ENCODE measurements at places on chromosomes 5 and 9.

- no peak for DNase-seq
These were observed at the start of gene PHF19 for GRCh38 chr9:120876842-120877240. PHF19 (minus strand) TSS chr9:120877188; CDS start chr9:120874741, 2,447 bp downstream.

DNA sequence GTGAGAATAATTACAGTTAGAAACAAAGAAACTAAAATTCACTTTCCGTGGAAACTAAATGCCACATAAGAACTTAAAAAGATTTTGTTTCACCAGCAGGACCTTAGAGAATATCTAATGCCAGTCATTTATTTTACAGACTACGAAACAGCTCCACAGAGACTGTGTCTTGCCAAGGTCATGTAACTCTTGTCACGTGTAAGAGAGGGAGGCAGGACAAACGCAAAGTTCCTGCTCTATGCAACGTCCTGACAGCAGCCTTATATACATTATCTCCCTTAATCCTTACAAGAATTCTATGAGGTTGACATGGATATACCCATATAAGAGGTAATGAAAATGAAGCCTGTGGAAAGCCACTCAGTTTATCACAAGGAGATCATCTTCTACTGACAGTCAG is 39.4 kb downstream of the CTNNAL1 start:
- DNase-seq, result no peak

DNA sequence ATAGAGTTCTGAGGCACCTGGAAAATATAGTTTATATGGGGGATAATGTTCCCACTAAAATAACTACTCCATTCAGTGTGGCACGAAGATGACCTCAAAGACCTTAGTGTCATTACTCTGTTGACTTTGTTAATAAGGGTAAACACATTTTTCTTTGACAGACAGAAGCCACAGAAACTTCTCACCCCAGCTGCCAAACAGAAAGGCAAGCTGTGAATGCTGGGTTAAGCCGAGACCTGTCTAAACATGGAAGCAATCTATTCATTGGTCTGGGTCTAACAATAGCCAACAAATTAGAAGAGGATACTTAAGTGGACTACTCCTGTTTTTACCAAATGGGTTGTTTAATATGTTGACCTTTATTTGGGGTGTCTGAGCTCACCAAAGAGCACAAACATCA is 171.4 kb downstream of the TLE1 start:
- DNase-seq, result no peak

- DNase-seq, result no peak
These were observed 80.2 kb downstream of the TMC1 start for GRCh38 chr9:72601615-72602014.

GRCh38 chr9:132745756-132746709 is 75.8 kb downstream of the GTF3C4 start:
- no peak for DNase-seq

DNA sequence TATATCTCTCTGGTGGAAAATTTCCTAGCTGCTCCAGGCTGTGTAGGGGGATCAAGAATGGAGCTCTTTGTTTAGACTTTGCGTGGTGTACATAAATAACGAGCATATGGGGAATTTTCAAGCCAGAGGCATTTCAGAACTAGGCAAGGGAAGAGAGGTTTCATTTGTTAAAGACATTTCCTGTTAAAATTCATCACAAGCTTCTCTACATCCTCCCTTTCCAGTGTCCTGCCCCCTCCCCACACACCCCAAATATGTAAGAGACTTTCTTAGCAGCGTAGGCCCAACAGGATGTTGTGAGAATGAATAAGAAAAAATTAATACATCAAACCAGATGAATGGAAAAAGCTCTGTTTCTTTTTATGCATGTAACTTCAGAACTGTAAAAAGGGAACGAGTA is 150.3 kb downstream of the GPBP1 start:
- no peak for DNase-seq

GRCh38 chr5:96229188-96229587 is 203.9 kb downstream of the PCSK1 start:
- DNase-seq, result no peak

DNA sequence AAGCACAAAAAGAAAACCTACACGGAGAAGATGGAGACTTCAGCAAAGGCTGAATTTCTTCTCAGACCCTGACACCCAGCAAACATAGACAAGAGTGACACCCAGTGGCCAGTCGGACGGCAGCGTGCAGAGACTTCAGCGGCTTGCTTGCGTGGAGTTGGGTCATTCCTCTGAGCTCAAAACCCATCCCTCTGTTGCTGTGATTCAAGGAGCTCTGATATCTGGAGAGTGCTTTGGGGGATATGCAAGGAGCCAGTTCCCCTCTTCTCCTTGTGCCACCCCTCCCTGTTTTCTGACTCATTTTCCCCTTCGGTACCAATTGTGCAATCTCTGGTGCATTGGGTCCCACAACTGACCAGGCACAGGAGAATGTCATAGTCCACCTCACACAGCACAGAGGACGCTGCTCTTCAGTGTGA is 27.5 kb downstream of the SH3TC2 start:
- DNase-seq, result peak; percentile 62

DNA sequence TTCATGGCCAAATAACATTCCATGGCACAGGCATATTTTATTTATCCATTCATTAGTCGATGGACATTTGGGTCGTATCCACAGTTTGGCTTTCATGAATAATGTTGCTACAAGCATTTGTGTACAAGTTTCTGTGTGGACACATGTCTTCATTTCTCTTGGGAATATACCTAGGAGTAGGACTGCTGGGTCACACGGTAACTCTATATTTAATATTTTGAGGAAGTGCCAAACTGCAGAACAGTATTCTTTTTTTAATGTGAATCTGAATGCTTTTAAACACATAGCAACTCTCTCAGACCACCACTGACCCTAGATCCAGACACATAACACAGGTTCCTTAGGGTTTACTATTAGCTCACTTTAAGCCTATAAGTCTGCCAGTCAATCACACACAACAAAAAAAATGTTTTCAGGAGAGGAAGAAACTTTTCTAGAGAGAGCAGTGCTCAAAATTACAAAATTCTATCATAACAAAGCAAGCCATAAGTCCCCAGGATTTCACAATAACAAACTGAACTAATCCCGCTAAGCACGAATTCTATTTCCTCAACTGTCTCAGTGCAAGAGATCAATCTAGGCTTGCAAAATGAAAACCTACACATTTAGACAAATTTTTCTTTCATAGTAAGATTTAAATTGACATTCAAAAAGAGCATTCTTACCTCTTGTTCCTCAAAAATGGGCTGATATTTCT is 41.8 kb upstream of the GABBR2 start:
- DNase-seq, result no peak

DNA sequence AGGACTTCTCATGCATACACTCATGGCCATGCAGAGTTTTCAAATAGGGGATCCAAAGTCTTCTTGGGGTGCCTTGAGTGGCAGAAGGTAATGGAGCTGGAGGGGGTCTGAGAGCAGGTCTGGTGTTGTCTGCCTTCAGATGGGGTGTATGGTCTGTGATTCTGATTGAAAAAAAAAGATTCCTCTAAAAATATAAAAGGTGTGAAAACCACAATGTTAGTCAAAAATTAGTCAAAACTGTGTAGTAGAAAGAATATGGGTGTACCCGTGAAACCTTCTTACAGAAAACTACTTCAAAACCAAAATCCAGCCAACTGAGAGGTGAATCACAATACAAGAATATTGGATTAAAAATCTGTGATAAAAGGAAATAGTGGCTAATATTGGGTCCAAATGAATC is 20.1 kb downstream of the DOCK2 start:
- DNase-seq, result no peak

GRCh38 chr5:14760548-14761002 is 96.1 kb downstream of the OTULIN start:
- no peak for DNase-seq

DNA sequence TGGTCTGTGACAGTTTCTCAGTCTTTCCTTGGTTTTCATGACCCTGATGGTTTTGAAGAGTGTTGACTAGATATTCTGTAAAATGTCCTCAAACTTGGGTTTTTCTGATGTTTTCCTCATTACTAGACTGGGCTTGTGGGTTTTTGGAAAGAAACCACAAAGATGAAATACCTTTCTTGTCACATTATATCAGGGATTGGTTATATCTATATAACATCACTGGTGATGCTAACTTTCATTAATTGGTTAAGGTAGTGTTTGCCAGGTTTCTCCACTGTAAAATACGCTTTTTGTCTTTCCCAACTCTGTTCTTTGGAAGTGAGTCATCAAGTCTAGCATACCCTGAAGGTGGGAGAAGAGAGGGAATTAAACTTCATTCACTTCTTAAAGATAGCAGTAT is 3.3 kb upstream of the IL31RA start:
- no peak for DNase-seq

DNA sequence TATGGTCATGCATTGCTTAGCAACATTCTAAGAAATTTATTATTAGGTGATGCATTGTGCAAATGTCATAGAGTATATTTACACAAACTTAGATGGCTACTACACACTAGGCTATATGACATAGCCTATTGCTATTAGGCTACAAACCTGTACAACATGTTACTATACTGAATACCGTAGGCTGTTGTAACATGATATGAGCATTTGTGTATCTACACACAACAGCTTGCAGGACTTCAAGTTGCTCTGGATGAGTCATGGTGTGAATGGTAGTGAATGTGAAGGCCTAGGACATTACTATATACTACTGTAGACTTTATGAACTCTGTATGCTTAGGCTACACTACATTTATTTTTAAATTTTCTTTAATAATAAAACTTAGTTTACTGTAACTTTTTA is 107.2 kb upstream of the MAMDC2 start:
- no peak for DNase-seq

GRCh38 chr9:121989010-121989409 is 104.1 kb downstream of the TTLL11 start:
- DNase-seq, result no peak

GRCh38 chr5:44869928-44870327 is 61.2 kb downstream of the MRPS30 start:
- no peak for DNase-seq

DNA sequence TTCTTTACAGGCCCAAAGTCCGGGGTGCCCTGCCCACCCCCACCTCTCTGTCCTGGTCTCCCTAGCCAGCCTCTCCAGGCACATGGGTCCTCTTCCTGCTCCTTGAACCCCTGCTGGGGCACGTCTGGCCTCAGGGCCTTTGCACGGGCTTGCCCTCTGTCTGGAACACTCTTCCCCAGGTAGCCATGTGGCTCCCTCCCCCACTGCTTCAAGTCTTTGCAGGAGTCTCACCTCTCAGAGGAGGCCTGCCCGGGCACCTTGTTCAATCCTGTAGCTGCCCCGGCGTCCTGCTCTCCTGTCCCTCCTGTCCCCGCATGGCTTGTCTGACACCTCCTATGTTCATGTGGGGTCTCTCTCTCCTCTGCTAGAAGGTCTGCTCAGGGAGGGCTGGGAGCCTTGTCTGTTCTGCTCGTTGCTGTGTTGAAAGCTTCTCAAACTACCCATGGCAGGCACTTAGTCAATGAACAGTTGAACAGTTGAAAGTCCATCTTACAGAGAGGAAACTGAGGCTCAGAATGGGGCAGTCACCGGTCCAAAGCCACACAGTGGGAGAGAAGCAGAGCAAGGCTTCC is 241.4 kb downstream of the PBX3 start:
- no peak for DNase-seq

GRCh38 chr5:96207420-96207819 is 225.6 kb downstream of the PCSK1 start:
- no peak for DNase-seq

- DNase-seq, result no peak
These were observed 1435.7 kb downstream of the MAT2B start for GRCh38 chr5:164941132-164941531.

DNA sequence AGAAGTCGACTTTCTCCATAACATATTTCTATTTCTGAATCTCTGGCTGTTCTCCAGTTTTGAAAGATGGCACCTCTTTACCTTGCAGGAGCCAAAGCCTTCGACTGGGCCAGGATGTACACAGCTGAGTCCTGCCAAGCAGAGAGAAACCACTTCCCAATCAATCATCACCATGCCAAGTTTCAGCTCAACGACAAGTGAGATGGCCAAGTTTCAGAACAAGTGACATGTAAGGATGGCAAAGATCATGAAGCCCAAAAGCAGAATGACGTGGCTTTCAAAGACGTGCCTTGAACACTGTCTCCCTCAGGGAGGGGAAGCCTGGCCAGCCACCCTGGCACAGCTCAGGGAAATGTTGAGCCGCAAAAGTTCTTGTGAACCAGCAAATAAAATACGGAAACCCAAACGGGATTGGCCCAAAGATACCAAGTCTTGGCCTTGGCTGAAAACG is 17.7 kb downstream of the STK10 start:
- DNase-seq, result no peak

DNA sequence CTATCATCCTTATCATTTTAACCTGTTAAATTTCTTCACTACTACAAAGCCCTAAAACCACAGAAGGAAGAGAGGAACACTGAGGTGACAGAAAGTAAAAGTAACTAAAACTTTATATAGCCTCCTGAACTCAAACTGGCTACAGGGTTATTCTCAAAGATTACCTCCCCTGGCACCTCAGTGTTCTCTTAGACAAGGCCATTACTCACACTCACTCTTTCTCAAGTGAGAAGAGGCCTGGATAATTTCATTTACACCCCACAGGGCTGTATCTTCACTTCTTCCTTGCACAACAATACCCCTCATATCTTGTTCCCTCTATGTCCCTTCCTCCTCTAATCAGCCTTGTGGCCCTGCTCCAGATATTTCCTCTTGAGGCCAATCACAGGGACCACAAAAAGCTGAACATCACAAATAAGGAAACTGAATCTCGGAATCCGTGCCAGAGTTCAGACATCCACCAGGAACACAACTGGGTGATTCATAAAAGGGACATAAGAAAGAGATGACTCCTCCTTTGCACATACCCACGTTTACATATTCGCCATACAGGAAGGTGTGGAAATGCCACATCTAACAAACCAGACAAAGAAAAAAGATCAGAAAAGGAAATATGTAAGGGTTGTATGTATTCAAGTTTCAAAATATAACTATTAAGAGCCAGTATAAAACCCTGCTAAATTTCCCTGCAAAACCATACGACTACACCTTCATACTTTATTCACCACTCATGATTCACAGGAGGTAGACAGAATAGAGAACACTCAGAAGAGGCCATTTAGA is 1.7 kb upstream of the KLHL3 start:
- no peak for DNase-seq

- no peak for DNase-seq
These were observed 105.5 kb downstream of the TLR4 start for GRCh38 chr9:117809751-117810150.

DNA sequence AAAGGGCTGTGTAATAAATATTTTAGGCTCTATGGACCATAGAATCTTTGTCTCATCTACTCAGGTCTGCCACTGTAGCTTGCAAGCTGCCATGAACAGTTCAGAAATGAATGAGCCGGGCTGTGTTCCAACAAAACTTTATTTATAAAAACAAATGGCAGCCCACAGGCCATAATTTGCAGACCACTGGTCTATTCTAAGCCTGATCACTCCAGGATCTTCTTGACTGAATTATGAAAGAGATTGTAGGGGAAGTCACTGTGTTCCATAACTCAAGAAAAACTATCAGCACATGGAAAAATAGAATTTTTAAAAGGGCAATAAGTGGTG is 11.4 kb upstream of the C1QTNF3 start:
- no peak for DNase-seq

DNA sequence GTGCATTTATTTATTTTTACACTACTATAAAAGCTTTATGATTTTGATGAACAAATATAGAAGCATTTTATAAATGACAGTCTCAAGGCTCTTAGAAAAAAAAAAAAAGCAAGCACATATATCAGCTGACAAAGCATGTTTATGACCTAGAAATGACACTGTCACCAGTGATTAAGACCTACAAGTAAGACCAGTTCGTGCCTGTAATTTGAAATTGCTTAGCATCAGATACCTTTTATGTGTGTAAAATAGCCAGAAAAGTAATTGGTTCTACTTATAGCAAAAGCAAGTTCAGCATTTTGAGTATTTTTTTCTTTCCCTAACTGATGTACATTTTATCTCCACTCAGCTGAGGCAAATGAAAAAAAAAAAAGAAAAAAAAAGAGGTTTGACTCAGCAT is 808.4 kb downstream of the CDH18 start:
- DNase-seq, result no peak
